ENCODE measurements at places on chromosomes 4 and X.
A peak's percentile ranks its signal among the peaks of the same experiment; 100 is the strongest.

- DNase-seq: no peak
Measured at GRCh38 chr4:111274486-111274885, 651.6 kb upstream of the PITX2 start.

DNA sequence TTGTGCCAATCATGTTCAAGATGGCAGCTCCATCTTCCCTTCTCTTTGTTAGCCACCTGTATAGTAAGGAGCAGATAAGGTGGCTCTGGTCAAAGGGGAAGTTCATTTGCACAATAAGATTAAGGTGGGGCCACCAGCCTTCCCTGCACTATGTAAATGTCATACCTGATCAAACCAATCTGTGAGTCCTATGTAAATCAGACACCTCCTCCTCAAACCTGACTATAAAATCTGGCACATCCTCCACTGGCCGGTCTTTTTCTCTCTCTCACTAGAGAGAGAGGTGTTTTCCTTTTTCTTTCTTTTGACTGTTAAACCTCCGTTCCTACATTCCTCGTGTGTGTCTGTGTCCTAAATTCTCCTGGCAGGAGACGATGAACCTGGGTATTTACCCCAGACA is 572.5 kb upstream of the AADAT start:
- no peak for DNase-seq

DNA sequence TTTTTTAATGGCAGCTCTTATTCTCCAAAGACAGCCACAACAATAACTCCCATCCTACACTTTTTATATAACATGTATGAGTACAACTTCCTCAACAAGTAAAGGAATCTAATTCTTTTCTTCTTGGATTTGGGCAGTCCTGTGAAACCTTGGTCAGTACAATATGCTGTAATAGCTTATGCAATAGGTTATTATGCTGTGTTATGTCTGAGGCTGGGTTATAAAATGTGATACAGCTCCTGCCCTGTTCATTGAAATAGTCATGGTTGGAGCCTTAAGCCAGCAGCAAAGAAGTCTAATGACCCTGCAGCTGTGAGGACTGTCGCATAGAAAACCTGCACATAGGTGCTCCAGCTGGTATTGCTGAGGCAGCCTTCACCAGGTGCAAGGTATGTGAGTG is 215.8 kb upstream of the RASGEF1B start:
- DNase-seq: no peak

- no peak for DNase-seq
Measured at GRCh38 chrX:1493412-1493811, 40.7 kb upstream of the ASMTL start.

DNA sequence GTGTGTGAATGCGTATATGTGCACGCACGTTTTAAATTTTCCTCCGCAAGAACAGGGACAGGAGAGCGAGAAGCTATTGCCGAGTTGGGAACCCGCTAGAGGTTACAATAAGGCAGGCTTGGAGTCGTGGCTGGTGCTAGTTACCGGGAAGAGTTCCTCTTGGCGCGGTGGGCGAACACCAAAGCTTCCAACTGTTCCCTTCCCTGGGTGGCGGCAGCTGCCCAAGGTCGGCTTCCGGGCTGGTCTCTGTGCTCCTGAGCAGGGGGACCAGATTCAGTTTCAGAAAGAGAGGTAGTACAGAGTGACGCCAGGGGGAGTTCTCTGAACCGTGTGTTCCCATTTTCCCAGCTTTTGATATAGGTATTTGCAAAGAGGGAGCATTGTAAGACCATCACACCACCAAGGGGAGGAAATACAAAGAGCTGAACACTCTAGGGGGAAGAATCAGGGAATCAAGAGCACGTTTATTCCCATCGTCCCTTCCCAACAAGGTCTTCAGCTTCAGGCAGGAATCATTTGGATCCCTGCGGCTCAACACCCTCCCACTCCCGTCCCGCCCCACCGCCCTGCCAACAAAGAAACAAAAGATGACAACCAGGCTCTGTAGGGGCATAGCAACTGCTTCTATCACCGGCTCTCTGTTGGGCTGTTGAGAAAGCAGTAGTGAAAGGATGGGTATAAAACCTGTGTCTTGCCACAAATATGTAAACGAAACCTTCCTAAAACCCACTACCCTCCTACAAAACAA is 113.6 kb upstream of the TEX13C start:
- DNase-seq: no peak

GRCh38 chrX:104318330-104319009 is 63.7 kb upstream of the ESX1 start:
- no peak for DNase-seq

- no peak for DNase-seq
Measured at GRCh38 chr4:184392748-184393559, 81.4 kb downstream of the IRF2 start.

DNA sequence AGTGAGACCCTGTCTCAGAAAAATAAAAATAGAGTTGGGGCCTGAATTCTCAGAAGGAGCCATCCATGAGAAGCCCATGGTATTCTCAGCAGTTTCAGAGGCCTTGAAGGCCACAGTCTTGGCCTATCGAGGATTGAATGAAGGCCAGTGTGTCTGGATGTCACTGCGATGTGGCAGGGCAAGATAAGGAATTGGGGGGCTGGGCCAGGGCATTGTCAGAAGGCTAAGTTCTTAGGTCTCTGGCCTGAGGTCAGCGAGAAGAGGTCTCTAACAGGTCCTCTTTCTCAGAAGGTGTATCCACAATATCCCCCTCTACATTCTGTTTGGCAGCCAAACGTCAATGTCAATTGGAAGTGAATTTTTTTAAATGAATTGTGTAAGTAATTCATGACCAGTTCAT is 5.7 kb downstream of the ZNF275 start:
- no peak for DNase-seq

DNA sequence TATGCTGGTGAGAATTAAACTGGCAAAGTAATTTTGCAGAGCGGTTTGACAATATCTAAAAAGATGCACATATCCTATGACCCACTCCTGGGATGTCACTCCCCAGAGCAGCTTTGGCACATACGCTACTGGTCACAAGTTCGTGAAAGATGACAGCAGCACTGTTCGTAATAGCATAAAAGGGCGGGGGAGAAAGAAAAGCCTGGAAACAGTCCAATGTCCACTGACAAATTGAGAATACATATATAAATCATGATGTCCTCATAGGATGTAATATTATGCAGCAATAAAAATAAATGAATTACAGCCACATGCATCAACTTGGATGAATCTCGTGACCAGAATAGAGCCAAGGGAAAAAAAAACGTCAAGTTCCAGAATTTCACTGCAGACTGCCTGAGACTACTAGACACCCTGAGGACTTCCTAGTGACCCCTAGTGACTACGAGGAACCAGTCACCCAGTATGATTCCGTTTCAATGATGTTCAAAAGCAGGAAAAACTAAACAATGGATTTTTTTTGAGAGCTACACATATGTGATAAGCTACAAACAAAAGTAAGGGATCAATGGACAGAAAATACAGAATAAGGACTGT is 1.8 kb downstream of the PCSK1N start:
- DNase-seq: no peak

DNA sequence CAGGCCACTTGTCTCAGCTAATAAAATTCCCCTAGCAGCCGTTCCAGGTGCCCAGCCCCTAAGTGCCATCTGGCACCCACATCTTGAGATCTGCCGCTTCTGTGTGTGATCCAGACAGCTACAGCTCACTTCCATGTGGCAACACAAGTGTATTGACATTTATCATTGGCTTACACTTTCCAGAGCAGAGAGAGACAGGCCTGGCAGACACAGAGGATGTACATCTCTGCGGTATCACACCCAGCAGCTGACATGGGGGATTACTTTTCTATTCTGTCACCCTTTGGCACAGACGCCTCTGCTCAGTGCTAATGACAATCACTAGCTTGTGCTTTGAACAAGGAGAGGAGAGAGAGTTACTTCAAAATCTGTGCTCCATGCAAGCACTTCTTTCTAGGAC is 195.9 kb downstream of the KDR start:
- DNase-seq: no peak

DNA sequence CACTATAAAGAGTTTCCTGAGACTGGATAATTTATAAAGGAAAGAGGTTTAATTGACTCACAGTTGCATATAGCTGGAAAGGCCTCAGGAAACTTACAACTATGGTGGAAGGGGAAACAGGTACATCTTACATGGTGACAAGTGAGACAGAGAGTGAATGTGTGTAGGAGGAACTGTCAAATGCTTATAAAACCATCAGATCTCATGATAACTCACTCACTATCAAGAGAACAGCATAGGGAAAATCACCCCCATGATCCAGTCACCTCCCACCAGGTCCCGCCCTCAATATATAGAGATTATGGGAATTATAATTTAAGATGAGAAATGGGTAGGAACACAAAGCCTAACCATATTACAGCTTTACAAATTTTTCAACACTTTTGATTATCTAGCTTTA is 266.0 kb downstream of the DTHD1 start:
- DNase-seq: no peak

GRCh38 chrX:138082251-138082650 is 516.3 kb downstream of the ZIC3 start:
- no peak for DNase-seq

GRCh38 chr4:38948551-38948950 is 80.9 kb downstream of the FAM114A1 start:
- DNase-seq: peak; percentile 38

- DNase-seq: no peak
Measured at GRCh38 chr4:134313591-134313990, 112.0 kb upstream of the PABPC4L start.
